ENCODE measurements at places on chromosomes 12 and 14. TPM values are rescaled to one million over a fixed set of nuclear protein-coding genes. Genes with fewer than 3 reads are reported as not detected.
A peak's percentile ranks its signal among the peaks of the same experiment; 100 is the strongest.

- H3K27ac ChIP-seq = no peak overlapping the region
- no peak overlapping the region for H3K4me3 ChIP-seq
These were observed 67.1 kb downstream of the SERPINA3 start for GRCh38 chr14:94679106-94679810.

DNA sequence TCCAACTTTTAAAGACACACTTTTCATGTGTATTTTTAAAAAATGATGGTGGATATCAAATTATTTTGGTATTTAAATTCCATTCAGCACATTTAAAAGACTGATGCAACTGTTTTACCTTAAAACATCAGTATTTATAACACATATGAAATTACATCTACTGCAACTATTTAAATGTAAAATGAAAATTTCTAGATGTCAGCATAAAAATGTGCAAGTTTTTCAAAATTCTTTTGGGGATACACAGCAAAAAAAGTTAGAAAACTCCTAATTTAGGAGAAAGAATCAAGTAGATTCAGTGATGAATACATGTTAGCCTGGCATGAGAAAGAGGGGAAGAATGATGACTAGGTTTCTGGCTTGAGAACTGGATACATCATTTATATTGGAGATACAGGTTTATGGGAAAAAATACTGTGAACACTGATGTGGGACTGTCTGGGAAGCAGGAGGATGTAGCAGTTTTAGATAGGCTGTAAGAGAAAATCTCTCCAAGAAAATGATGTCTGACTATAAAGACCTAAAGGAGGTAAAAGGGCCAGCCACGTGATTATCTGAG, 9.2 kb downstream of the SOS2 start:
- peaks cover 28% of the 10 kb centered on the region for H3K4me1 ChIP-seq
- no peaks in the 10 kb centered on the region for H3K27me3 ChIP-seq
- H3K27ac ChIP-seq = no peak overlapping the region
- H3K36me3 ChIP-seq = peaks cover 9% of the 10 kb centered on the region
- no peak overlapping the region for H3K4me3 ChIP-seq
- DNase-seq = no peak

- peak overlapping the region; percentile 74 for H3K4me3 ChIP-seq
- H3K4me1 ChIP-seq = peaks cover 85% of the 10 kb centered on the region
- no peaks in the 10 kb centered on the region for H3K27me3 ChIP-seq
- peaks cover 56% of the 10 kb centered on the region for H3K36me3 ChIP-seq
- peak; percentile 39 for DNase-seq
These were observed 21.8 kb downstream of the CHST11 start for GRCh38 chr12:104478396-104479122.

DNA sequence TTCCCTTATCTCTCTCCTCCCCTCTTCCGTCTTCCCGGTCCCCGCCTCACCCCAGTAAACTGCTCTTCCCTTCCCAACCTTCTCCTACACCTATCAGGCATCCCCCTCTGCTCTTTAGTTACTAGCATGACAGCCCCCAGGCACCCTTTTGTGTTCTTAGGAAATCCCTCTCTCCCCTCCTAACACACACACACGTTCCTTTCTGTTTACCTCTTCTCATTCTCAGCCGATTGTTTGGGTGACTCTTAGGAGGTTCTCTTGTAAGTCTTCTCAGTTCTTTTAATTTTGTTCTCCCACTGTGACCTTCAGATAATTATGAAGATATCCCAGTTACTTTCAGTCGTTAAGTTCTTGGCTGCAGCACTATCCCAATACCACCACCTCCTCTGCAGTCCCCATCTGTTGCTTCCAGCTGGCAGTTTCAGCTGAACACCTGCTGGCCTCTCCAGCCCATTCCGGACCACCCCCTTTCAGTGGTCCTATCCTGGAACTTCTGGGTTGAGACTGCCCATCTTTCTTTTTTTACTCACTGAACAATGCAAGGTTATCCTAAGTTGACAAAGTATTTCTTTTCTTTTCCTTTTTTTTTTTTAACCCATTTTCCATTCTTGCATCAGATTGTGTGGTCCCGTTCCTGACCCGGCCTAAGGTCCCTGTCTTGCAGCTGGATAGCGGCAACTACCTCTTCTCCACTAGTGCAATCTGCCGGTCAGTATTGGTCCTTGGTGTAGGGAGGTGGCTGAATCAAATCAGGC, 711 bp downstream of the MARS1 start:
- H3K4me1 ChIP-seq = peaks cover 31% of the 10 kb centered on the region
- H3K27ac ChIP-seq = peak overlapping the region; percentile 91
- DNase-seq = no peak
- peak overlapping the region; percentile 91 for H3K4me3 ChIP-seq
- H3K36me3 ChIP-seq = peaks cover 39% of the 10 kb centered on the region

DNA sequence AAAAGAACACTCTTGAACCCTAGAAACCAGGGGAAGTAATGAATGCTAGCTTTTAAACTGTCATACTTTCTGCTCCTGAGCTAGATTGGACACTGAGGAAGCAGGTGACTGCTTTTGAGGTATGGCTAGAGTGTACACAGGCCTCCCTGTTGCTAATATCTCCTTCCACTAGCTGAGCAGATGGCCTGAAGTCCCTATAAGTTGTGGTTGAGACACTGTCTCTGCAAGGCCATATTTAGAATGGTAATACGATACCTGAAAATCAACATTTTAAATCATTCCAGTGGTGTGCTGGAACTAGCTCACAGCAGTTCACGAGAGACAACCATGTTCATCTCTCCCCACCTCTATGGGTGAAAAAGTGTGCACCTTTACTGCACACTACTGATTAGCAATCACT, 46.4 kb upstream of the BMP4 start:
- no peak overlapping the region for H3K4me3 ChIP-seq
- no peaks in the 10 kb centered on the region for H3K36me3 ChIP-seq
- no peaks in the 10 kb centered on the region for H3K27me3 ChIP-seq
- no peaks in the 10 kb centered on the region for H3K4me1 ChIP-seq

DNA sequence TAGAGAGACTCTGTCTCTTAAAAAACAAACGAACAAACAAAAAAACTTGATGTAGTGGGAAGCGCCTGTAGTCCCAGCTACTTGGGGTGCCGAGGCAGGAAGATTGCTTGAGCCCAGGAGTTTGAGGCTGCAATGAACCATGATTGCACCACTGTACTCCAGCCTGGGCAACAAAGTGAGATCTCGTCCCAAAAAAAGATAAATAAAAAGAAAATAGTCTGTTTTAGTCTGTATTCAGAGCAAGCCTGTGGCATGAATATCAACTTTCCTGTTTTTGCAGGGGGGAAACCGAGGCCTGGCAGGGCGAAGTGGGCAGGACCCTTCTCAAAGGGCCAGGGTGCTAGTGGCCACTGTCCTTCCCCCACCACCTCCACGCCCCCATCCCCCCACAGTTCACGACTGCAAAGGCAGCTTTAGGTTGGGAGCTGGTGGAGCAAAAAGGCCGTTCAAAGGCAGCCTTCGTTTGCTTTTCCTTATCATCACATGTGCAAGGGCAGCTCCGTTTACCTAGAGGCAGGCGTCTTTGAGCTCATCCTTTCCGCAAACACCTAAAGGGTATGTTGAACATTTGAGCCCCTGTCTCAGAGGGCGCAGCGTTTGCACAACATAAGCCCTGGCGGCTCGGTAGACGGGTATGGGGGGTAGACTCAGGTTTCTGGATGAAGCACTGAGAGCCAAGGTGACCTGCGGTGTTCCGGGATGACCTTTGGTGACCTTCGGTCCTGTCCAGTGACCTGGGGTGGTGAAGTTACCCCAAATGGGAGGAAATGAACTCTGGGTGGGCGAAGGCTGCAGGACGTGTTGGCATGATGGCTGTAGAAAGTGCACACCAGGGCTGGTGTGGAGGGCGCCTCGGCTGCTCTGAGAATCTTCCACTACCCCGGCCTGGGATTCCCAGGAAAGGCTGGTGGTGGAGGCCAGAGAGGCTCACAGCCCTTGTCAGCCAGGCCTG, 8.7 kb upstream of the MEG3 start:
- H3K36me3 ChIP-seq = no peaks in the 10 kb centered on the region
- no peak for DNase-seq
- peaks cover 1% of the 10 kb centered on the region for H3K4me1 ChIP-seq
- H3K27ac ChIP-seq = no peak overlapping the region

DNA sequence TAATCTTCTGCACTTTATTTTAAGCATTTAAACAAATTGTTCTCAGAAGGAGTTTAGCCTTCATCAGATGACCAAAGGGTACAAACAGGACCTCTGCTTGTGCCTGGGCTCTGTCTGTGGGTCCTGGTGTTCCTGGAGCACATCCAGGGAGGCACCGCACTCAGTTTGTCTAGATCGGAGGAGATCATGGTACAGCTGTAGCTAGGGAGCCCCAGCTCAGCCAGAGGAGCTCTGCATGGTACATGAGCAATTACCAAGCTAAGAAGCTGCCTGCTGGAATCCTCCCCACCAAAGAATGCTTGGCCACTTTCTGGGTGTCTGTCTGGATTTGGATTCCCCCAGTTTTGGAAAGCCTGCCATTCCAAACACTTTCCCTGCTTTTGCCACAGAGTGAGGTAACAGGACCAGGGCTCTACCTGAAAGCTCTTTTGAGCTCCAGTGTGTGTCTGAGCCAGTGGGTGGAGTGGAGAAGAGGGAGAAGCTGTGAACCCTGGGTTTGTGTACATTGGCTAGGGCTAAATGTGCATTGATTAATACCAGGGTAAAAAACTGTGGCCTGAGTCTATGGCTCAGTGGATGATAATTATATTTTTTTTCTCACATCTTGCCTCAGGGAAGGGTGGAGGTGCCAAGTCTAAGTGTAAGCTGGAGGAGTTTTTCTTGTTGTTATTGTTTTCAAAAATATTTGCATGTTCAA, 163.7 kb upstream of the IGF1 start:
- no peaks in the 10 kb centered on the region for H3K4me1 ChIP-seq
- no peak for DNase-seq
- no peak overlapping the region for H3K27ac ChIP-seq

- DNase-seq = no peak
- H3K27me3 ChIP-seq = peaks cover 8% of the 10 kb centered on the region
- H3K27ac ChIP-seq = no peak overlapping the region
- H3K4me3 ChIP-seq = no peak overlapping the region
- no peaks in the 10 kb centered on the region for H3K36me3 ChIP-seq
These were observed 97.3 kb downstream of the EXOC5 start for GRCh38 chr14:57171363-57171762.

DNA sequence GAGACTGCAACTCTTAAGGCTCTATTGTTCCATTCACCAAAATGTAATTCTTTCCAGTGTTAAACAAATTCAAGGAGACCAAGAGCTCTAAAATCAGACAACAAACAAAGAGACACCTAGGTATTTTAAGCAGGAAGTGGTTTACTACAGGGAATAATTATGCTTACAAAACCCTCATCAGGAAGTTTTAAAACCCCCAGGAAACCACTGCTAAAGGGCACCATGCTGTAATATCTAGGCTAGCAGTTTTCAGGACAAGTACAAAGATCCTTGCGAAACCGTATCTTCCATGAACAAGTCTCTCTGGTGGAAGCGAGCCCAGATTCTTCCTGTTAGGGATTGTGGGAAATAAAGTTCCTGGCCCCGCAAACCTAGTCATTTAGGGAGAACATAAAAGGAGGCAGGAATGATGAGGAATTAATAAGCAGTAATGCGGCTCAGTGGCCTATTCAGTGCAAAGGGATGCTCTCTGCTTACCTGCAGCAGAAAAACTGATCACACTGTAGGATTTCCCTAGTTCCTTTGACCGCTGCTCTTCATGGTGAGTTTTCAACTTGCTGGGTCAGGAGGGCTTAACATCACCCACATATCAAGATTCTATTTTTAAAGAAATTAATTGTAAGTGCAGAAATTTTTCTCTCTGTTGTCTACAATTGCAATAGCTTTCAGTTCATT, 42.8 kb downstream of the ACSM4 start:
- no peak overlapping the region for H3K27ac ChIP-seq
- peaks cover 6% of the 10 kb centered on the region for H3K36me3 ChIP-seq
- peaks cover 8% of the 10 kb centered on the region for H3K27me3 ChIP-seq

DNA sequence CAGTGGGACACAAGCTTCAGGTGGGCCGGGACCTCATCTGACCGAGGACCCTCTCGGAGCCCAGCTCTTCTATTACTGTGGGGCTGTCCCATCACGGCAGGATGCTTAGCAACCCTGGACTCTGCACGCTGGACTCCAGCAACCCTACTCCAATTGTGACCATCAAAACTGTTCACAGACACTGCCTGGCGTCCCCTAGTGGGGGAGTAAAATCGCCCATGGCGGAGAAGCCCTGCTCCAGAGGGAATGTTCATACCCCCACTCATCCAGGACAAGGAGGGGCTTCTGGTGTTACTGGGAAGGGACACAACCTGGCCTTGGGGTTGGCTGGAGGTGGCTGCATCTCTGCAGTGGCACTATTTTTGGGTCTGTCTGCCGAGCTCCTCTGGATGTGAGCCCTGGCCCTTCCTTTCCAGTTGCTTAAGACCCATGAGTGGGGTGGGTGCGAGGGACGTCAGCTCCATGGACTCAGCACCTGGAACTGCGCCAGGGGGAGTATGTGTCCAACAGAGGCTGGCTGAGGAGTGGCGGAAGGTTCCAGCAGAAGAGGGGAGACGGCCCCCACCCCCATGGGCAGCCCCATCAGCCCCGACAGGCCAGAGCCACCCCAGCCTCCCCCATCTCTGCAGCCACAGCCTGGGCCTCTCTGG, 103.8 kb downstream of the RFLNA start:
- H3K36me3 ChIP-seq = peaks cover 13% of the 10 kb centered on the region
- H3K4me1 ChIP-seq = peaks cover 3% of the 10 kb centered on the region
- no peaks in the 10 kb centered on the region for H3K27me3 ChIP-seq
- no peak overlapping the region for H3K27ac ChIP-seq
- DNase-seq = no peak

GRCh38 chr14:52043690-52044089, 25.2 kb downstream of the NID2 start:
- DNase-seq = peak; percentile 30
- no peak overlapping the region for H3K27ac ChIP-seq
- peaks cover 2% of the 10 kb centered on the region for H3K4me1 ChIP-seq
- no peaks in the 10 kb centered on the region for H3K36me3 ChIP-seq
- no peak overlapping the region for H3K4me3 ChIP-seq
- peaks cover 3% of the 10 kb centered on the region for H3K27me3 ChIP-seq

GRCh38 chr12:47560415-47560814, 145.4 kb downstream of the RPAP3 start:
- no peaks in the 10 kb centered on the region for H3K4me1 ChIP-seq
- no peak overlapping the region for H3K4me3 ChIP-seq
- no peak for DNase-seq
- H3K27me3 ChIP-seq = no peaks in the 10 kb centered on the region

GRCh38 chr14:96139879-96140278, 64.8 kb upstream of the BDKRB2 start:
- H3K27me3 ChIP-seq = peaks cover 4% of the 10 kb centered on the region
- H3K27ac ChIP-seq = no peak overlapping the region
- no peak overlapping the region for H3K4me3 ChIP-seq
- H3K36me3 ChIP-seq = no peaks in the 10 kb centered on the region

DNA sequence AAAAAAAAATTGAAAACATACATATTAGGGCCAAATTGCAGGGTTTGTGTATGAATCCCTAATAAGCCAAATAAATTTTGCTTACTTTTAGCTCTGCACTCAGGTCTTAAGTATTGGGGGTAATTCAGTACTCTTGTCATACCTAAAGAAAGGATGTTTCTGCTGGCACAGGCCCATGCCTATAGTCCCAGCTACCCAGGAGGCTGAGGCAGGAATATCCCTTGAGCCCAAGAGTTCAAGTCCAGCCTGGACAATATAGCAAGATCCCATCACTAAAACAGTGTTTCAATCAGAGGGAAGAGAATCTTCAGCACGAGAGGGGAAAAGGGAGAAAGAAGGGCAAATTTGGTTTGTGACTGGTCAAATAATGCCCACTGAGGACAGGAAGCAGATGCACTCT, 3.4 kb upstream of the GPR19 start:
- H3K36me3 ChIP-seq = peaks cover 7% of the 10 kb centered on the region
- no peak for DNase-seq
- peaks cover 65% of the 10 kb centered on the region for H3K4me1 ChIP-seq
- peak overlapping the region; percentile 52 for H3K27ac ChIP-seq

ZC2HC1C gene
- 3.3 TPM for total RNA-seq

MSI1 gene
- not detected for total RNA-seq

LRP1-AS gene
- not detected for total RNA-seq

SLC7A8 gene
- 0.64 TPM for total RNA-seq

GLIPR1L2 gene
- total RNA-seq = 0.75 TPM

CDKN3 gene
- total RNA-seq = 87.8 TPM

IRAK3 gene
- 0.77 TPM for total RNA-seq

All from activated CD4-positive, alpha-beta T cell treated with anti-CD3 and anti-CD28 coated beads, Interleukin-2, amount 10 ng/mL, durations not matched to agents 7 days and 5 days (primary cell).